ENCODE measurements at places on chromosomes 3 and 15. TPM values are rescaled to one million over a fixed set of nuclear protein-coding genes. Genes with fewer than 3 reads are reported as not detected.

DNA sequence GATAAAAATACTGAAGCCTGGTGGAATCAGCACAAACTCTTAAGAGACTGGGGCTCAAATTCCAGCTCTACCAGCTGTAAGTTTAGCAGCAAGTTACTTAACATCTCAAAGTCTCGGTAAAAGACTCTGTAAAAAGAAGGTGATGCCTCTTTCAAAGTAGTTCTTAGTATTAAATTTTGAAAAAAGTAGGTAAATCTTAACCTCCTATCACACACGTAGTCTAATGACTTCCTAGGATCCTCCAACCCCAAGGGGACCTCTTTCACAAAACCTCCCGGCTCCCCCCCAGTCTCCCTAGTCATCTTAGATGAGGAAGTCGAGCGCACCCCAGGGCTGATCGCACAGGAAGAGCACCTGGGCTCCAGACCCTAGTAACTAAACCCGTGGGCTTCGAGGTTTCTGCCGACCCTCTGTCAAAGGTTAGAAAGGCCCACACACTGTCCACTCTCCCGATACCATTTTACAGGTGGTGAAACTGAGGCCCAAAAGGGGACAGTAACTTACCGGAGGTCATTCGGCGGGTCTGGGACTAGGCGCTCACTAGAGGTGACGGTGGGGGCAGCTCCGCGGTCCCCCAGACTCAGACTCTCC is 427 bp downstream of the MBD4 start:
- no peak for DNase-seq
- peaks cover 20% of the 10 kb centered on the region for H3K36me3 ChIP-seq
- peak overlapping the region; percentile 97 for H3K4me3 ChIP-seq
- peak overlapping the region; percentile 85 for H3K27ac ChIP-seq
- no peaks in the 10 kb centered on the region for H3K27me3 ChIP-seq

GRCh38 chr15:76340198-76340802 is 3.7 kb downstream of the ISL2 start:
- no peak overlapping the region for H3K27ac ChIP-seq
- no peak overlapping the region for H3K4me3 ChIP-seq
- H3K27me3 ChIP-seq = peaks cover 96% of the 10 kb centered on the region

GRCh38 chr3:47423548-47424145 is 42.8 kb downstream of the PTPN23 start:
- H3K27me3 ChIP-seq = no peaks in the 10 kb centered on the region
- H3K4me1 ChIP-seq = peaks cover 7% of the 10 kb centered on the region
- no peak overlapping the region for H3K27ac ChIP-seq
- no peaks in the 10 kb centered on the region for H3K36me3 ChIP-seq

DNA sequence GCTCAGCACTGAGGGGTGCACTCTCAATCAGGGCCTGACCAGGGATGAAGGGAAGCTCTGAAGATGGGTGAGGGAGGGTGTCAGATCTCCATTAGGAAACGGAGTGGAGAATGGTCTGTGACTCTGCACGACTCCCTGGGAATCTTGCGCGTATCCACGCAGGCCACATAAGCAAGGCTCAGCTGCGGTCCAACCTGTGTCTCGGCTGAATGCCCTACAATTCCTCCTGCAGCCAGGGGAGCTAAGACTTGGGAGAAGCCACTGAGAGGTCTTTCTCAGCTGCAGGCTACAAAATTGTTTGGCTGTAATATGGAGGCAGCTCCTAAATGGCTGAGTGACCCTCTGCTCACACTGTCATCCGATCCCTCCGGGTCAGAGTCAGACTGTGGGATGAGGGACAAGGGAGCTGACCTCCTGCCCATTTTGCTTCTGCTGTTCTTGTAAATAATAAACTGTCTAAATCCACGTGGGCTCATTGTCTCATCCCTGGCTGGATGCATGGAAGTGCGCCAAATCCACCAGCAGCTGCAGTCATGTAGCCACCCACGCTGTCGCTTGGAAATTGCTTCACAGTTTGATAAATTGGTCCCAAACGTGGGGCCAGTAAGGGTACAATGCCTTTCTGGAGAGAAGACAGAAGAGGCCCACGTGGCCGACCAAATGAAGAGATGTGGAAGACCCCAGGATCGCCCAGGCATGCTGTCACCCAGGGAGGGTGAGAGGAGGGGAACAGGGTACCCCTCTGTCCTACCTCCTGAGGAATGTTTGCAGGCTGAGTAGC is 30.5 kb downstream of the ALS2CL start:
- peak; percentile 36 for DNase-seq
- no peak overlapping the region for H3K4me3 ChIP-seq
- H3K27me3 ChIP-seq = no peaks in the 10 kb centered on the region
- no peak overlapping the region for H3K27ac ChIP-seq
- peaks cover 10% of the 10 kb centered on the region for H3K4me1 ChIP-seq

DNA sequence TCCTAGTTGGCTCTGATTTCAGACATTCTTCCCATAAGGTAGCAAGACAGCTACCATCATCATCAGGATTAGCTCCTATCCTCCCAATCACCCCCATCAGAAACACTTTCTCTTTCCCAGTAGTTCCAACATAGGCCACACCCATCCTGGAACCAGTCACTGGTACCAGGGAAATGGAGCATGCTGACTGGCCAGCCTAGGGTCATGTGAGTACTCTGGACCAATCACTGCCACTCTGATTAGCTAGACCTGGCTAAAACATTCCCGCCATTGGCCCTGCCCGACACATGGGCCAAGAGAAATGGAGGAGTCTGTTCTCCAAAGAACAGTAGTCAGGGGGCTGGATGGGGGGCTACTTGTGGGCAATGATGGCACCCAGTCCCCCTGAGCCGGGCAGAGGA is 12.4 kb downstream of the EFCC1 start:
- no peaks in the 10 kb centered on the region for H3K36me3 ChIP-seq
- H3K27ac ChIP-seq = no peak overlapping the region
- peaks cover 3% of the 10 kb centered on the region for H3K27me3 ChIP-seq
- no peaks in the 10 kb centered on the region for H3K4me1 ChIP-seq
- H3K4me3 ChIP-seq = no peak overlapping the region
- DNase-seq = no peak

Gene METTL6
- total RNA-seq = 19.7 TPM

Gene PP2D1
- total RNA-seq = not detected

All from astrocyte (in vitro differentiated cells and primary cell).